ENCODE measurements at places on chromosomes 1 and 21.

DNA sequence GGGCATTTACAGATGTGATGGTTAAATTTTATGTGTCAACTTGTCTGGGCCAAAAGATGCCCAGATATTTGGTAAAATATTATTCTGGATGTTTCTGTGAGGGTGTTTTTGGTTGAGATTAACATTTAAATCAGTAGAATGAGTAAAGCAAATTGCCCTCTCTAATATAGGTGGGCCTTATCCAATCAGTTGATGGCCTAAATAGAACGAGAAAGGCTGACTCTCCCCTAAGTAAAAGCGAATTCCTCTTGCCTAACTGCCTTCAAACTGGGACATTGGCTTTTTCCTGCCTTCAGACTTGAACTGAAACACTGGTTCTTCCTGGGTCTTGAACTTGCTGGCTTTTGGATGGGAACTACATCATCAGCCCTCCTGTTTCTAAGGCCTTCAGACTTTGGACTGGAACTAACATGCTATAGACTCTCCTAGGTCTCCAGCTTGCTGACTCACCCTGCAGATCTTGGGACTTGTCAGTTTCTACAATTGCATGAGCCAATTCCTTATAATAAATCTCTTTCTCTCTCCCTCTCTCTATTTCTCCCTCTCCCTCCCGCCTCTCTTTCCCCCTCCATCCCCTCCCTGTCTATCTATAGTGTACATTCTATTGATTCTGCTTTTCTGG, 10.2 kb upstream of the NAV1 start:
- H3K27me3 ChIP-seq = no peaks in the 10 kb centered on the region
- no peak overlapping the region for H3K4me3 ChIP-seq
- no peaks in the 10 kb centered on the region for H3K4me1 ChIP-seq

- H3K4me3 ChIP-seq = no peak overlapping the region
- H3K4me1 ChIP-seq = no peaks in the 10 kb centered on the region
- no peaks in the 10 kb centered on the region for H3K27me3 ChIP-seq
- H3K36me3 ChIP-seq = no peaks in the 10 kb centered on the region
These were observed 356.0 kb downstream of the HHAT start for GRCh38 chr1:210684466-210685294.

- H3K4me1 ChIP-seq = no peaks in the 10 kb centered on the region
- H3K36me3 ChIP-seq = no peaks in the 10 kb centered on the region
- no peaks in the 10 kb centered on the region for H3K27me3 ChIP-seq
- DNase-seq = peak; percentile 77
These were observed 160.2 kb downstream of the PSMG1 start for GRCh38 chr21:39022863-39023693.

- H3K36me3 ChIP-seq = no peaks in the 10 kb centered on the region
- H3K27me3 ChIP-seq = no peaks in the 10 kb centered on the region
- no peak for DNase-seq
- peaks cover 4% of the 10 kb centered on the region for H3K4me1 ChIP-seq
- no peak overlapping the region for H3K27ac ChIP-seq
These were observed 270.7 kb upstream of the C1orf174 start for GRCh38 chr1:4170548-4171340.

- no peaks in the 10 kb centered on the region for H3K27me3 ChIP-seq
- H3K36me3 ChIP-seq = no peaks in the 10 kb centered on the region
- no peaks in the 10 kb centered on the region for H3K4me1 ChIP-seq
- DNase-seq = no peak
- H3K4me3 ChIP-seq = no peak overlapping the region
- no peak overlapping the region for H3K27ac ChIP-seq
These were observed 38.7 kb upstream of the DESI2 start for GRCh38 chr1:244614113-244614836.

- no peaks in the 10 kb centered on the region for H3K4me1 ChIP-seq
- H3K4me3 ChIP-seq = no peak overlapping the region
- no peak for DNase-seq
These were observed 200.4 kb downstream of the DNM3 start for GRCh38 chr1:172041742-172042141.

GRCh38 chr1:243727503-243728203, 122.4 kb downstream of the AKT3 start:
- H3K4me1 ChIP-seq = peaks cover 3% of the 10 kb centered on the region
- DNase-seq = no peak
- H3K36me3 ChIP-seq = no peaks in the 10 kb centered on the region
- H3K4me3 ChIP-seq = no peak overlapping the region
- H3K27ac ChIP-seq = no peak overlapping the region

DNA sequence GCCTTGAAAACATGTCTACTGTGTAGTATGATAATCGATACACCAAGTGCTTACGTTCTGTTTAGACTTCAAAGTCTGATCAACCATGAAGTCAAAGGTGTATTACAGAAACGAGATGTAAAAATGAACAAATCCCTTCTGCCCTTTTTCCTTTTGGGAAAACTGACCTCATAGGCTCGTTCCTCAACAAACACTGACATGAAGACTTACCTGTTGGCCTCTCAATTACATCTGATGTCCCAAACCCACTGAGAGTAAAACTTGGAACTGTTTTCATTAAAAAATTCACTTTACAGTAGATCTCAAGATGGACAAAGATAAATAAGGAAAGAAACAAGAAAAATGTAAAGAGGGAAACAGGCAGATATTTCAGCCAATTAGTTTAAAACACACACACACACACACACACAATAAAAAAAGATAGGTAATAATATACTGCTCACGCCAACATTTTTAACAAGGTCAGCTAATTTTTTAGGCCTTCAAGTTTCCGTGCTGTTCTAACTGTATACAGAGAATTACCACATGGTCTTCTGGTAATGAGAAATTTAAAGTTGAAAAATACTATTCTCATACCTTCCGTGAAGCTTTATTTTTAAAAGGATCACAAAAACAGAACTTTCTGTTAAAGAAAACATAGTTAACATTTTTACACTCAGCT, 2.1 kb downstream of the HMGN1 start:
- peaks cover 7% of the 10 kb centered on the region for H3K36me3 ChIP-seq
- no peak for DNase-seq
- no peaks in the 10 kb centered on the region for H3K27me3 ChIP-seq
- H3K27ac ChIP-seq = no peak overlapping the region

DNA sequence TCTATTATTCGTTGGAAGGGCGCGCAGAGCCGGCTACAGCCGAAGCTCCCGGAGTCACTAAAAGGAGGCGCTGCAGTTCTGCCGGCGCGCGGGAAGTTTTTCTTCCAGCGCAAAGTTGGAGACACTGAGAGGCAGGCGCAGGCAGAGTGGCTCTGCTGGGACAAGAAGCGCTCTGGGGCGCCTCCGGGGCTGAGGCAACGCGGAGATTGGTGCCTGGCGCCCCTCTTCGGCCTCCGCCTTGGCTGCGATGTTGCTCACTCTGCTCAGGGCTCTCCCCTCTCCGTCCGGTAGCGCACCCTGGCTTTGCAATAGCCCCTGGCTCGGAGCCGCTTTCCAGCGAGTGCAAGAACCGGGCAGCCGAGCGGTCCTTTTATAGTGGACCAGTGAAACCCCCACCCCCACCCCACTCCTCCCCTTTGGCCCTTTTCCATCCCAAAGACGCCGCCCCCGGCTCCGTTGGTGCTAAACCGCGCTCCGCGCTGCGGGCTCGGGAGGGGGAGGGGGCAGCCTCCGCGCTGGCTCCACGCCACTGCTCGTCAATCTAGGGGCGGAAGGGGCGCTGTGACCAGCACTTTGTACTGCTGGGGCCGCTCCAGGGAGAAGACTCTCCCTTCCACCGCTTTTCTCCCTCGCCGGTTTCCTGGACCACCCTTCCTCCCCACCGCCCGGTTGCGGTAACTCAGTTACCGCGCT, at the start of gene ADAMTS1:
Gene ADAMTS1 (minus strand): TSS at position 344 of the 693 bp plus-strand sequence. CDS start 455 bp downstream, outside the sequence.
- peaks cover 2% of the 10 kb centered on the region for H3K4me1 ChIP-seq
- peak within 1 kb of the TSS; percentile 95 for H3K4me3 ChIP-seq
- no peaks in the 10 kb centered on the region for H3K27me3 ChIP-seq
- H3K36me3 ChIP-seq = peaks cover 10% of the 10 kb centered on the region
- DNase-seq = peak; percentile 97
